ENCODE measurements at places on chromosomes 2 and 18. TPM values are rescaled to one million over a fixed set of nuclear protein-coding genes. Genes with fewer than 3 reads are reported as not detected.

UGT1A3 gene
- 0.47 TPM for polyA plus RNA-seq

GALR1 gene
- polyA plus RNA-seq: not detected

FBLN7 gene
- polyA plus RNA-seq: 0.71 TPM

FAM237A gene
- polyA plus RNA-seq: not detected

ENOSF1 gene
- 110 TPM for polyA plus RNA-seq

PKDCC gene
- 28.1 TPM for polyA plus RNA-seq

FAM228B gene
- polyA plus RNA-seq: 23.2 TPM

DNA sequence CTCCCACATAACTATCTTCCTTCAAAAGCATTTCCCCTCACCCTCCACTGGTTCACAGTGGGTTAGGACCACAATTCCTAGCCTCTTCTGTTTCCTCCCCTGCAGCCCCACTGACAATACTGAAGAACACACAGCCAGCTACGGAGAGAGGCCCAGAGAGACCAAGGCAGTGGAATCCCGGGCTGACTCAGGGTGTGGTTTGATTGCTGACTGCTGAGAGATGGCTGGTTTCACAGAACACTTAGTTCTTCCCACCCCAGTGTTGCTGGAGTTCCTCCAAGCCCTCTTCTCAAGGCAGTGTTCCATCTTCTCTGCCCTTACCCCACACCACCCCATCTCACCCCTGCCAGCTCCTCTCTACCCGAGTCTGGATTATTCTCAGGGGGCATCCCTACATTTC, 43.3 kb upstream of the ZFP36L2 start:
- H3K36me3 ChIP-seq: no peaks in the 10 kb centered on the region
- H3K4me3 ChIP-seq: no peak overlapping the region
- no peaks in the 10 kb centered on the region for H3K4me1 ChIP-seq
- no peak for DNase-seq

DNA sequence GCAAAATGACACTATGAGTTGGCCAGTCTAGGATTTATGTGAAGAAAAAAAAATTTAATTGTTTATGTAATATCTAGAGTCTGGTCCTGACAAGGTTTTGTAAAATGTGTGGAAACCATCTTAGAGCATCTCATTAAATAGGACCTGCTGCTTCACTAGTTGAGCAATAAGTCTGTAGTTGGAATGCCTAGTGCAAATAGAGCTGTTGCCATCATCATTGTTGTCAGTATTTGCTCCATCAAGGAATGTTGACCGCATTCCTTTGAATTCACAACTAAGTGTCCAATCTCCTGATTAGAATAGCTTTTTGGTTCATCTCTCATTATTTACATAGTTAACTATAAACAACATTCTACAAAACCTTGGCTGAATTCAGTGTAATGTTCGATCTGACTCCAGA, 32.2 kb upstream of the RPE start:
- no peaks in the 10 kb centered on the region for H3K36me3 ChIP-seq
- H3K4me1 ChIP-seq: no peaks in the 10 kb centered on the region
- no peak overlapping the region for H3K27ac ChIP-seq

DNA sequence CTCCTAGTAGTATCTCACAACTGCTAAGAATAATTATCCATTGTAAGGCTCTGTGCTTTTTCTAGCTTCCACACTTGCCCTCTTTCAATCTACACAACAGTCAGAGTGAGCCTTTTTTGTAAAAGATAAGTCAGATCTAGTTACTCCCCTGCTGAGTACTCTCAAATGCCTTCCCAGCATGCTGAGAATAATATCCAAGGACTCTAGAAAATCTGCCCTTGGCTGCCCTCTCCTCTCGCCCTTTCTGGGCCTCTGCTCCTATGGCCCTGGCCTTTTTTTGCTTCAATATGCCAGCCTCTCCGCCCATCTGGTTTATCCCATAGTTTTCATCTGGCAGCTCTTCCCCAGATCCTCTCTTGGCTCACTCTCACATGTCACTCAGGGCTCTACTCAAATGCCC, 455.9 kb upstream of the UBE2E3 start:
- no peak for DNase-seq
- H3K36me3 ChIP-seq: no peaks in the 10 kb centered on the region
- H3K27ac ChIP-seq: no peak overlapping the region

GRCh38 chr18:45926691-45927090, 40.4 kb downstream of the EPG5 start:
- DNase-seq: no peak
- H3K4me1 ChIP-seq: no peaks in the 10 kb centered on the region
- peaks cover 35% of the 10 kb centered on the region for H3K36me3 ChIP-seq
- no peaks in the 10 kb centered on the region for H3K27me3 ChIP-seq
- H3K27ac ChIP-seq: no peak overlapping the region
- H3K4me3 ChIP-seq: no peak overlapping the region

- no peak overlapping the region for H3K4me3 ChIP-seq
- H3K36me3 ChIP-seq: no peaks in the 10 kb centered on the region
- no peaks in the 10 kb centered on the region for H3K27me3 ChIP-seq
- no peak for DNase-seq
Measured at GRCh38 chr2:109200616-109201464, 71.8 kb downstream of the SH3RF3 start.

DNA sequence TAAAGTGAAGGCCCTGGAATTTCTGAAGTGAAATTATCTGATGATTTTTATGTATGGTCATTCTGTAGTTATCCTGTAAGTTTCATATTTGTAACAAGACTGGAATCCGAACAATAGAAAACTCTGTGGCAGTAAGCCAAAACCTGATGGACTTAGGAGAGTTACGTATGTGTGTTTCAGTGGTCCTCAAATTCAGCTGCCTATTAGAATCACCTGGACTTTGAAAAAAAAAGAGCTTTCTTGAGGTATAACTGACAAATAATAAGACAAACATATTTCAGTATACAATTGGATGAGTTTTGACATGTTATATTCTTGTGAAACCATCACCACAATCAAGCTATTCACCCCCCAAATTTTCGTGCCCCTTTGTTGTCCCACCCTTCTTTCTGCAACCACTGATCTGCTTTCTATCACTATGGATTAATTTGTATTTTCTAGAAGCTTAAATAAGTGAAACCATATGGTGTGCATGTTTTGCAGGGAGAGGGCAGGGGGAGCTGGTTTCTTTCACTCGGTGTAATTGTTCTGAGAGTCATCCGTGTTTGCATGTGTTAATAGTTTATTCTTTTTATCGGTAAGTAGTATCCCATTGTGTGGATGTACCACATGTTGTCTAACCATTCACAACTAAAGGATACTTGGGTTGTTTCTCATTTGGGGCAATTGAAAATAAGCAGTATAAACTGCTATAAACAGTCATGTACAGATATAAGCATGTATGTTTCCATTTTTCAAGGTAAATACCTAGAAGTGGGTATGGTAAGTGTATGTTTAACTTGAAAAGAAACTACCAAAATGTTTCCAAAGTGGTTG, 50.2 kb upstream of the EML4 start:
- DNase-seq: no peak
- no peaks in the 10 kb centered on the region for H3K36me3 ChIP-seq
- peak overlapping the region; percentile 53 for H3K27ac ChIP-seq
- no peak overlapping the region for H3K4me3 ChIP-seq

GRCh38 chr18:54958704-54959625, at the start of gene CCDC68:
TSS of gene CCDC68 (minus strand) at chr18:54959461. CDS start at chr18:54942791, 16,670 bp downstream.
- no peaks in the 10 kb centered on the region for H3K4me1 ChIP-seq
- H3K27me3 ChIP-seq: no peaks in the 10 kb centered on the region
- H3K4me3 ChIP-seq: peak within 1 kb of the TSS; percentile 77
- peak within 1 kb of the TSS; percentile 36 for H3K27ac ChIP-seq

- DNase-seq: no peak
- H3K27me3 ChIP-seq: no peaks in the 10 kb centered on the region
- H3K36me3 ChIP-seq: no peaks in the 10 kb centered on the region
- H3K27ac ChIP-seq: no peak overlapping the region
- peaks cover 8% of the 10 kb centered on the region for H3K4me1 ChIP-seq
Measured at GRCh38 chr2:15923597-15923996, 16.8 kb upstream of the MYCN start.

DNA sequence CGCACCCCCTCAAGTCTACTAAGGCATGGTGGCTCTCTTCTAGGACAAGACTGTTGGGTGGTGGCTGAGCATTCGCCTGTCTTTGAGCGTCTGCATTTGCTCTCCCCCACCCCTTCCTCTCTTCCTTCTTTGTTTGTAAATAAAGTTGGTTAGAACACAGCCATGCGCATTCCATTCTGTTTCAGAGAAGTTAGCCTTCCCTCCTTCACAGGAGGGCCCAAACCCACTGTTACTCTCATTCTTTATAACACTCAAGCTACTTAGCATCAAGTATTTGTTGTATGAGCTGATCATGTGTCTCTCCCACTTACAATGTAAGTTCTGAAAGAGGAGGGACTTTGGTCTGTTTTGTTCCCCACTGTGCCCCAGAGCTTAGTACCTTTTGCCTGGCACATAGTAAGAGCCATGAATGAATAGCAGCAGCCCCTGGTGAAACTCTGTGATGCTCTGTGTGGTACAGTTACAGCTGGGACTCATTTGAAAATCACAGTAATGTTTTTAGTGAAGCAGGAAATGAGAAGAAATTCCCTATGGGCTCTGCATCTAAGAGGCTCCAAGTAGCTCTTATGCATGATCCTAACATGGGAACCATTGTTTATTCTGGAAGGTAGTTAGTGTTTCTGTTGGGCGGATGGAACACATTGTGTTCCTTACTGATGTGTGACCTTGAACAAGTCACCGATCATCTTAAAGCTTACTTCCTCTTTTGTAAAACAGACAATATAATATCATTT, 7.7 kb downstream of the MGAT5 start:
- no peaks in the 10 kb centered on the region for H3K36me3 ChIP-seq
- no peaks in the 10 kb centered on the region for H3K4me1 ChIP-seq
- H3K27me3 ChIP-seq: no peaks in the 10 kb centered on the region
- DNase-seq: no peak
- H3K4me3 ChIP-seq: no peak overlapping the region

DNA sequence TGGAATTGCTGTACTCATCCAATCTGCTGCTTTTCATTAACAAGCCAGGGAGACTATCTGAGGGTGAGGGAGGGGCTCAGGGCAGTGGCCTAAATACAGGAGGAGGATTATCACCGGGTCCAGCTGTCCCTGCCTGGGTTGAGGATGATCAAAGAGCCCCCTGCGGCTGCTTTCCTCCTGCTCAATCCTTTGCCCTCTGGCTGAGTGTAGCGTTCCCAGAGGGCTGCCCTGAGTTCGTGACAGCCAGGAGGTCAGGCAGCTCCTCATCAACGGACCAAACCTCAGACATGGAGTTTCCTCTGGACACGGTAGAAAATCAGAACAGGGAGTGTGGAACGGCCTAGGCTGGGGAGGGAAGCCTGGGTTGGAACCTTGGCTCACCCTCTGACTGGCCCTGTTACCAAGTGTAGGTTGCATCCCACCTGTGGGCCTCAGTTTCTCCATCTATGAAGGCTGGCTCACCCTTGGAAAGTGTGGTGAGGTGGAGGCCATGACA, 23.5 kb downstream of the CIB4 start:
- no peaks in the 10 kb centered on the region for H3K27me3 ChIP-seq
- no peak overlapping the region for H3K27ac ChIP-seq
- no peaks in the 10 kb centered on the region for H3K4me1 ChIP-seq
- H3K4me3 ChIP-seq: no peak overlapping the region

DNA sequence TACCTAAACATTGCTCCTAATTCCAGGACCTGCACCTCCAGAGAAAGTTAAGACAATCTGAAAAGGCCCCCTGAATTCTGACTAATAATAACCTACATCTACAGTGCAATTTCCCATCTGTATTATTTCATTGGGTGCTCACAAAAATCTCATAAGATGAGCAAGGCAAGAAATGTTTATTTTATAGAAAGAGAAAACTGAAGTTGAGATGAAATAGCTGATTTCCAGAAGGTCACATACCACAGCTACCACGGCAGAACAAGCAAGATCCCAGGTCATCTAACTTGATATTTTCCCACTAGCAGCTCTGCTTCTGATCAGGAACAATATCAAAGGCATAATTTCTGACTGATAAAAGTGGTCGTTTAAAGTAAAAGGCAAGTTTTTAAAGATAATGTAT, 105.8 kb upstream of the COL5A2 start:
- H3K4me3 ChIP-seq: no peak overlapping the region
- no peak overlapping the region for H3K27ac ChIP-seq

DNA sequence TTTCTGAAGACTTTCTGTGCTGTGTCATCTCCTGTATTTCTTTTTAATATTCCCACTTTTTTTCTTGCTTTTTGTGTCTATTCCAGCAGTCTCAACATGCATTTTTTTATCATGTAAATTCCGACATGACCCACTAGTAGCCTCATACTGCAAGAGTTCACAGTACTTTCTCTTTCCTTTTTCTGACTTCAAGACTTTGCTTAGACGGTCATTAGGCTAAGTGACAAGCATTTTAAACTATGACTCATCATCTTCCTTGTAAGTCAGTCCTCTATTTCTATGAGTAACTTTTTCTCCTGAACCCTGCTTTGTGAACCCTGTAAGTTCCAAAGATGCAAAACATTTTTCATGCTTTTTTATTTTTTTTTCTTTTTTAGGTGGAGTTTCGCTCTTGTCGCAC, 381.2 kb downstream of the TXNL1 start:
- no peaks in the 10 kb centered on the region for H3K27me3 ChIP-seq
- no peak overlapping the region for H3K4me3 ChIP-seq
- no peaks in the 10 kb centered on the region for H3K36me3 ChIP-seq
- no peaks in the 10 kb centered on the region for H3K4me1 ChIP-seq
- DNase-seq: no peak

DNA sequence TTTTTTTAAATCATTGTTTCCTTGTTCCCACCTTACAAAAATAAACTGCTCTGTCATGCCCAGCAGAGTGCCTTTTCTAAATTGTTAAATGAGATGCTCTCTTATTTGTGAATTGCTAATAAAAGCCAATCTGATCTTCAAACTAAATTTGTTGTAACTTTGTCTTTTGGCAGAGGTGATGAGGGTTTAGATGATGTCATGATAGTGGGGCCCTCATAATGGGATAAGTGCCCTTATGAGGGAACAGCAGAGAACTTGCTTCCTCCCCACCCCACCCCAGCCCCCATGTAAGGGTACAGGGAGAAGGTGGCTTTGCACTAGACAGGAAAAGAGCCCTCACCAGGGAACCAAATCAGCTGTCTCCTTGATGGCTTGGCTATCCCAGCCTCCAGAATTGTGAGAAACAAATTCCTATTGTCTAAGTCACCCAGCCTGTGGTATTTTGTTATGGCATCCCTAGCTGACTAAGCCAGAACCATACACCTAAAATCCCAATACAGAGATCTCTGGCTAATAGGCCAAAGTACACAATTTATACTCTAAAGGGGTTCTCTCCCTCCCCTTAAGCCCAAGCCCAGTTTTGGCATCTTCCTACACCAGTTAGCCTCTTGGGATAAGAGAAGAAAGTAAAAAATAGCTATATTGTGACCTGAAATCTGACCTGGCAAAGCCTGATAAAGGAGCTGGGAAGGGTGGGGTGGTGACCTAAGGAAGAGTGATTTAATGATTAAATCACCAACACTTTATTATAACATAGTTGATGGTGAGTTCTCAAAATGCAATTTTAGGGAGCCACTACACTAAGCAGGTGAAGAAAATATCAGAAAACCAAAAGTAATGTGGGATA, 40.3 kb upstream of the HNRNPA3 start:
- no peaks in the 10 kb centered on the region for H3K36me3 ChIP-seq
- H3K4me1 ChIP-seq: peaks cover 2% of the 10 kb centered on the region
- H3K27ac ChIP-seq: no peak overlapping the region
- H3K4me3 ChIP-seq: no peak overlapping the region
- DNase-seq: no peak
- H3K27me3 ChIP-seq: no peaks in the 10 kb centered on the region

All from kidney (tissue), 22 donors.